ENCODE measurements at places on chromosomes 3 and 15. TPM values are rescaled to one million over a fixed set of nuclear protein-coding genes. Genes with fewer than 3 reads are reported as not detected.

SLC28A1 gene
- 0.20 TPM for total RNA-seq

GRCh38 chr3:62622553-62623174 lies 249.3 kb upstream of the FEZF2 start:
- DNase-seq: peak; percentile 86

GOLGA8J gene
- total RNA-seq: 0.39 TPM

RAD51 gene
- total RNA-seq: 2.5 TPM

GRCh38 chr3:71201939-71202338 lies 381.6 kb downstream of the FOXP1 start:
- no peak for DNase-seq

DNA sequence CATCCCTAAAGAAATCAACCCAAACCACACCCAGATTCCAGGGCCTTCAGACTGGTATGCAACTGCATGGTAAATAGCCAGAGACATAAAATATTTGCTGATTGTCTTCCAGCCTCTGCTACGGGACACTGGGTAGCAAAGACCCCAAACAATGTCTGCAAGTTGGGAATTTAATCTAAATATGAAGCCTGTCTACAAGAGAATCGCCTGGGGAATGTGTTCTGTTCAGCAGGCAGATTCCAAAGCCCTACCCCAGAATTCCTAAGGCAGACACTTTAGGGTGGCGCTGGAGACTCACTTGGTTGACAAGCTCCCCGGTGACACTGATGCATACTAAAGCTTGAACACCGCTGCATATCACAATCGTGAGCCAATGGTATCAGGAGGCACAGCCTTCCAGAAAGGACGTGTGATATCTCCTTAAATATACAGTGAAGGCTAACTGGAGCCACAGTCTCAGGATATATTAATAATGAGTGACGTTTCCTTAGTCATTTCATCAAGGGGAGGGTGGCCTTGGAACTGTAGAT lies 684.1 kb downstream of the NTRK3 start:
- no peak for DNase-seq

GP5 gene
- 0.69 TPM for total RNA-seq

DNA sequence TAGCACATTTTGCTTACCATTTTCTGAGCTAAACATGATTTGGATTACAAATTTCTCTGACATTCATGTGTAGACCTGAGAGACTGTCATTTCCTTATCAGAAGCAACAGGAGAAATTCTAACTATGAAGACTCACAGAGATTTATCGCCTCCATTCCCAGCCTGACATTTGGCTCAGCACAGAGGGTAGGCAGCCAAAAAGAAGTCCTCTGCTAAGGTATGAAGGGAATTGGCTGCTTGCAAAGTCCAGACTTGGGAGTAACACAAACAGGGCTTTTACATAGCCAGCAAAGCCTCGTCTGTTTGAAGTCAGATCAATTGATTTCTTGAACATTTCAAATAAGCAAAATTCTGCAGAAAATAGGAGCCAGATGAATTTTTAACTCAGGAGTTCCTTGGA lies 57.0 kb upstream of the CMSS1 start:
- DNase-seq: no peak

SLC15A2 gene
- total RNA-seq: 42.3 TPM

DNA sequence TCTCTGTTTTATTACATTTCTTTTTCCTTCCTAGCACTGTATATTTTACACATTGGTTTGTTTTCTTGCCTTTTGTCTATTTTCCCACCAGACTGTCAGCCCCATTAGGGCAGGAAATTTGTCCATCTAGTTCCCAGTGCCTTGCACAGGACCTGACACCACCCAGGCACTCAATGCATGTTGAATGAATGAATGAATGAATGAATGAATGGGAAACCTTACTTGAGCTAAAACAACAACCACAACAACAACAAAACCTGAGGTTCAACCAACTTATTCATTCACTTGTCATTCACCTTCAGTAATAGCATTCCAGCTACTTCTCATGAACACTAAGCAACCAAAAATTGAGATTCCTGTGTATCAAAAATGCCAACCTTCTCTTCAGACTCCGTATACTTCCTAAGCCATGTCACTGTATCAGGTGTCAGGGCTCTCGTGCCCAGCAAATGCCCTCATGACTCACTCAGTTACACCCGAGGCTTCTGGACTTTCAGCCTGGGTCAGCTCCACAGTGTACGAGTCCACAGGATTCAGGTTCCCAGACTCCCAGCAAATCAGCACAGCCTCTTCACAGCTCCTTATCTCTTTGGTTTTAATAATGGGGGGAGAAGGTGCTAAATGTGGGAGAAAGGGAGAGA lies 37.3 kb downstream of the FSD2 start:
- no peak for DNase-seq

- peak; percentile 44 for DNase-seq
These were observed 145.5 kb upstream of the TPM1 start for GRCh38 chr15:62896969-62897486.

RAB7A gene
- 72.8 TPM for total RNA-seq

DNA sequence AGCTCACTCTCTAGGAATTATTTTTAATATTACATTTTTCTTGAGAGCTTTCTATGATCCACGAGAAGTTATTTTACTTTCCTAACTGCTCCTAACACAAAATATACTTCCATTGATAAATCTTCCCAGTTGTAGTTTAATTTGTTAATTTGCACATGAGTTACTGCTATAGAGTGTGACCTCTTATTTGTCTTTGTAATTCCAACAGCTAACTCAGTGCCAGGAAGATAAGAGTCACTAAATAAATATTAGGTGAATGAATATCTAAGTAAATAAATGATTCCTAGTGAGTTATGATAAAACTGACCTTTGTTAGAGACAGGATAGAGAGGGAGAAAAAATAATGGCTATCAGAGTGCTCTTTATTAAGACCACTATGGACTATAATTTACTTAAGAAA lies 319.9 kb downstream of the NAALADL2 start:
- no peak for DNase-seq

BOC gene
- 37.7 TPM for total RNA-seq

UBAP1L gene
- 5.5 TPM for total RNA-seq

DNA sequence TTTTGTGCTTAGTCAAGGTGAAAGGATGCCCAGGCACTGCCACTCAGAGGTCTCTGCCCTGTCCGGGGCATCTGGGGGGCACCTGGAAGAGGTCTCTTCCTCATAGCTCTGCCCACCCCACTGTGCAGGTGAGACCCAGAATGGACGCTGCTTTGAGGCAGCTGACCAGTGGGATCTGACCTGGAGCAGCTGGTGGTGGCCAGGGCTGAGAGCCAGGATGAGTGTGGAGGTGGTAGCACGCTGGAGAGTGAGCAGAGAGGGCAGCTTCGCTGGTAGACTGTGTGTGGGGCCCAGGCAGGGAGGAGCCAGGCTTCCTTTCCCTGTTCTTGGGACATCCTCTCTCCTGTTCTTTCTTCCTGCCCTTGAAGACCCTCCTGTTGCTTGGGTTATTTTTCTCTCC lies 32.2 kb upstream of the PLA2G4E start:
- DNase-seq: no peak

DNA sequence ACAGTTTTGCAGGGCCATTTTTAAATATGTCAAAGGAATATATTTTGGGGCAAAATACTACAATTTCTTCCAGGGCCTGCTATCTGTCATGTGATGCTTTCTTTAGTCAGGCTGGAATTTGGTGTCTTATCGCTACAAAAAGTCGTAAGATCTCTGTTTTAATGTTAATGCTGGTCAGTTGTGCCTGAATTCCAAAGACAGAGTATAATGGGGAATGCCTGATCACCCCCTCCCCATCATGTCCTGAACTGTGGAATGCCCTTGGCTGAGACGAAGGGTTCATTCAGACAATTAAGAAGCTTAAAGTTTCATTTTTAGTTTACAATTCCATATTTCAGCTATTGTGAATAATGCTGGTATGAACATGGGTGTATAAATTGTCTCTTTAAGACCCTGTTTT lies 203.0 kb downstream of the TBC1D5 start:
- DNase-seq: no peak

DNA sequence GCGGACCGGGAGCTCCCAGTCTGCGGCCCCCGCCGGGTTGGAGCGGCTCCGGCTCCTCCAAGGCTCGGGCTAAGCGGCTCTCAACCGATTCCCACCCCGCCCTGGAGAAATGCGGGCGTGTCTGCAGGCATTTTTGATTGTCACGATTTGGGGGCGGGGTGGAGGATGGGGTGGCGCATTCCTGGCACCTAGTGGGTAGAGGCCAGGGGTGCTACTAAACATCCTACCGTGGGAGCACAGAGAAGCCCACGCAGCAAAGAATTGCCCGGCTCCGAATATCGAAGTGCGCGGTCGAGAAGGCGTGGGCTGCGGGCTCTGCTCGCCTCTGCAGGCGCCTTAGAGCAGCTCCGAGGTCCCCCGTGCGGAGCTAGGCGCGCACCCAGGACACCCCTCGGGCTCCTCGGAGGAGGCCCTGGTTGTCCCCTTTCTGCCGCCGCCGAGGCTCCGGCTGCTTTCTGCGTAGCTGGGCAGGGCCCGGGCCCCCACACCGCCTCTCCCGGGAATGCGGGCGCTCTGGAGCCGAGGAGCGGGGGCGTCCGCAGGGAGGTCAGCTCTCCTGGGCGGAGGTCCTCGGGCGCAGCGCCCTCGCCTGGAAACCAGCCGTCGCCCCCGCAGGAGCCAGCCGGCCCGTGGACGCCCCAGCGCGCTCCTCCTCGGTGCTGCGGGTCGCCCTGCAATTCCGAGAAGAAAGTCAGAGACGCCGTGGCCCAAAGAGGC lies 16.5 kb upstream of the LAMP3 start:
- DNase-seq: peak; percentile 22

SIDT1 gene
- 45.2 TPM for total RNA-seq

DNA sequence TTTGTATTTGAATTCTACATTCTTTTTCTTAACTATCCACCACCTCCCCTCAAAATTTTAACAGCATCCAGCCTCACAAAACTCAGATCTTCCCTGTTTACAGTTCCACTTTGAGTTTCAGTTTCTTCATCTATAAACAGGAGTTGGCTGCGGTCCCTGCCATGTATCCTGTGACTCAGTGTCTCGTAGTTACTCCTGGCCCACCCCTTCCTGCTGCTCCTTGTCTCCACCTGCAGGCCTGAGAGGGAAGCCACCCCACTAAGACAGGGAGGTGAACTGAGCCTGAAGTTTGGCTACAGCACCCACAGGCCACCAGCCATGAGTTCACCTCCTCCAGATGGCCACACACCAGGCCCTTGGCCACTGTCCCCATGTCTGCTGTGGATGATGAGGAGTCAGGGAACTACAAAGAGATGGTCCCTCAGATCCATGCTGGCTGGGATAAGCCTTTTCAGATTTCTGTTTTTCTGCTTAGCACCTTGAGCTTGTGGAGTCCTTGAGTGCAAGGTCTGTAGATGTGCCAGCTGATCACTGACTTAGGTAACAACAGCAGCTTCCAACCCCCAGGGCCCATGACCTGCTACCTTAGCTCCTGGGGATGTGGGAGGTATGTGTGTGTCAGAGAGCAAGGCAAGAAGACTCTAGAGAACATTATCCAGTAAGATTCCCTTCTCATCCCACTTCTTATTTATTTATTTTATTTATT lies 37.5 kb downstream of the CD86 start:
- no peak for DNase-seq

DNA sequence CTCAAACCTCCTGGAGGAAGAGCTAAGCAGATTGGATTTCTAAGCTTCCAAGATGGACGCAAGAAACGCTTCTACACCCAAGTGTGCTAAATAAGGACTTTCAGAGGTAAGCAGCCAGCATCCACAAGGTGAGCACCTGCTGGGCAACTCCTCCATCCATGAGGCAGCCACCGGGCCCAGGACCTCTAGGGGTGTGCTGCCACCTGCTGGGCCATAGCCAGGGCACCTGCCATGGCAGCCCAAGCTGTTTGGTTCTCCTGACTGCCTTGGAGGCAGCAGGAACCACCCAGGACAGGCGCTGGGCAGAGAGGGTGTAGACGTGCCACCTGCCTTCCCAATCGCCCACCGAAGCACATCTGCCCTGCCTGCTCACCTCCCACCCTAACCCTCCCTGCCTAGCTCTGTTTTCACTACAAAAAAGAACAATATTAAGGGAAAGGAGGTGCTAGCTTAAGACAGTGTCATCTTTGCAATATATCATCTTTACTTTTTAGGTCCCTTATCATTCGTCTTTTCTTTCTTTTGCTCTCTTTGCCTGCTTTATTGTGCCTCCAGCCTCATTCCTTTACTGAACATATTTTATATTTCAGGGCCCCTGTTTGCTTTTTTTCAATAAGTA lies 12.9 kb downstream of the C15orf62 start:
- peak; percentile 42 for DNase-seq

- no peak for DNase-seq
These were observed 84.2 kb upstream of the ABHD2 start for GRCh38 chr15:89003865-89004725.

DNA sequence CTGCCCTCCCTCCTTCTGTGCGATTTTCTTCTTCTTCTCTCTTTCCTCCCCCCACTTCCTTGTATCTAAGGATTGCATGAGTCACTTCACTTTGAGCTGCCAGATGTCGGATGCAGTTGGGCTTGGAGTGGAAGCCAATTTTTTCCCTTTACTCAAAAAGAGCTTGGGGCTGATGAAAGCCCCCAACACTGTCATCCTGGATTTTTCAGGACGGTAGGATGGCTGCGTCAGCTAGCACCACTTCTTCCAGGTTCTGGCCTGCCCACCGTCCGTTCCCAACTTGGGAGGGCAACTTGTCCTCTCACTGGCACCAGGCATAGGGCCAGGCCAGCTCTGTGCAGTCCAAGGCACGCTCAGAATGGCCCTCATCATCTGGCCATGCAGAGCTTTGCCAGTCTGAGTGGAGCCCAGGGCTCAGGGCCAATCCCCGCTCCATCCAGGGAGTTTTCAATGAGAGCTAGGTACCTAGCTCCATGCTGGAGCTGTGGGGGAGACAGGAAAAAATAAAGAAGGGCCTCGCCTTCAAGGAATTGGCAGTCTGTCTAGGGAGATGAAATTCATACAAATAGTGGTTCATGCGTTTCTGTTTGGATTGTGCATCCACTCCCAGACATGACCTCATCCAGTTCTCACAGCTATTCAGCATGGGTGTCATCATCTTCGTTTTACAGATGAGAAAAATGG lies 47.7 kb upstream of the INSYN1 start:
- peak; percentile 79 for DNase-seq

- no peak for DNase-seq
These were observed 11.9 kb downstream of the STT3B start for GRCh38 chr3:31544634-31545033.

DNA sequence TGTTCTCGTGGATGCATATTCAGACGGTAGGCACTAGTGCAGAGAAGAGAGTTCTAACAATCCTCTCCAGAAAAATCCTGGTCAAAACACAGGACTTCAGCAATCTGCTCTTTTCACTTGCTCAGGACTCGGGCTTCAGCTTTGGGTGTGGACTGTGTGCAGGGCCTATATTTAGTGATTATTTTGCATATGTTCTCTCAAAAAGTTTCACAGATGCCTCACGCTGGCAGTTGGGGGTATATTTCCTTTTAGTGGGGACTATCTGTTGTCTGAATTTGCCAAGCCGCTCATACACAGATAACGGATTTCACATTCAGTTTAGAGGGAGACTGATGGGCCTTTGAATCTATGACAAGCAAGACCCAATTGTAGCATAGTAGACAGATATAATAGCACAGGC lies 54.4 kb upstream of the LRRN1 start:
- DNase-seq: no peak

DNA sequence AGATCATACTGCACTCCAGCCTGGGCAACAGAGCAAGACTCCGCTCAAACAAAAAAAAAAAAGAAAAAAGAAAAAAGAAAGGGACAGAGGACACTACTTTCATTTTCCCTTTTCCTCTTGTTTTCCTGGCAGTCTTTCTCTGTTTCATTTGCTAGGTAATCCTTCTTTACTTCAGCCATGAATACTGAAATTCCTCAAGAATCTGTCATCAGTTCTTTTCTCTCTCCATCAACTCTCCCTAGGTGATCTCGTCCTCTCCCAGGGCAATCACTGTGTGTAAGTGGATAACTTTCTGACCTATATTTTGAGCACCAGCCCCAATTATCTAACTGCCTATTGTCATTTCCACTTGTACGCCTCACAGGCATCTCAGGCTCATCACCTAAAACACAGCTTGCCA lies 51.5 kb downstream of the TTC23 start:
- DNase-seq: no peak

All from spinal cord (tissue), 10 donors.